Femur (tissue), 1 donor: ENCODE measurements at places on chromosomes 12 and 14.
A peak's percentile ranks its signal among the peaks of the same experiment; 100 is the strongest.

- no peak for DNase-seq
Measured at GRCh38 chr12:79347866-79348265, 342.9 kb downstream of the PAWR start.

DNA sequence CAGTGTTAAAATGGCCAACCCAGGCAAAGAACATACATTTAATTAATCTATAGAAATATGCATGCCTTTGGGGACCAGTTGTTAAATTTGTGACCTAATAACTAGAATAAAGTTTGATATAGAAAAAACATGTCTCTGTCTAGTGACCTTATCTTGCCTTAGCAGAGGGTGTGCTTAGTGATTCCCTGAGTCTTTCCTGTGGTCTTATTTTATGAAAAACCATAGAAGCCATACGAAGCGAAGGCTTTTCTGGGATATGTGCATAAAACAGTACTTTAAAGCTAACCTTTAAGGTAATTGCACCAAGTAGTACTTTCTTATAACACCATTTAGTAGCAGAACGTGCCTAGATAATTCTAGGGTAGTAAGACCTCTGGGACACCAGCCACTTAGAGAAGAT, 379.4 kb downstream of the ZFP36L1 start:
- no peak for DNase-seq

- peak; percentile 84 for DNase-seq
Measured at GRCh38 chr14:56117765-56118610, at the start of gene PELI2. TSS of gene PELI2 (plus strand) at chr14:56118411. CDS start at chr14:56118661, 250 bp downstream.

GRCh38 chr12:6724409-6724797, 557 bp downstream of the COPS7A start:
- DNase-seq = peak; percentile 40

DNA sequence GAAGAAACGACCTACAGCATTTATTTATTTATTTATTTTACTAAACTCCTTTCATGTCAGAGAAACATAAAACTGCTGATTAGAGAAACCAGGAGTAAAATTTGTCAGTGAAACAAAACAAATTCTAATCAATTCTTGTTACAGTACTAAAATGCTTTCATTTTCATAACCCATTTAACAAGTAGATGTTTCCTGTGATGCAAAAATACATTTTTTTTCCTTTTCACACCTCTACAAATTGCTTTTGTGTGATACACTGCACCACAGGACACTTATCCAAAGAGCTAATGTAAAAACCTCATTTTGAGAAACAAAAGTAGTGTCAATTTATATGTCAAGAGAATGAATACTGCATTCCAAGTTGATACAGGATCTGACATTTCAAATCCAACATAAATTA, 155.1 kb downstream of the SYT1 start:
- DNase-seq = no peak

GRCh38 chr14:50947446-50947845, 3.2 kb upstream of the PYGL start:
- no peak for DNase-seq

DNA sequence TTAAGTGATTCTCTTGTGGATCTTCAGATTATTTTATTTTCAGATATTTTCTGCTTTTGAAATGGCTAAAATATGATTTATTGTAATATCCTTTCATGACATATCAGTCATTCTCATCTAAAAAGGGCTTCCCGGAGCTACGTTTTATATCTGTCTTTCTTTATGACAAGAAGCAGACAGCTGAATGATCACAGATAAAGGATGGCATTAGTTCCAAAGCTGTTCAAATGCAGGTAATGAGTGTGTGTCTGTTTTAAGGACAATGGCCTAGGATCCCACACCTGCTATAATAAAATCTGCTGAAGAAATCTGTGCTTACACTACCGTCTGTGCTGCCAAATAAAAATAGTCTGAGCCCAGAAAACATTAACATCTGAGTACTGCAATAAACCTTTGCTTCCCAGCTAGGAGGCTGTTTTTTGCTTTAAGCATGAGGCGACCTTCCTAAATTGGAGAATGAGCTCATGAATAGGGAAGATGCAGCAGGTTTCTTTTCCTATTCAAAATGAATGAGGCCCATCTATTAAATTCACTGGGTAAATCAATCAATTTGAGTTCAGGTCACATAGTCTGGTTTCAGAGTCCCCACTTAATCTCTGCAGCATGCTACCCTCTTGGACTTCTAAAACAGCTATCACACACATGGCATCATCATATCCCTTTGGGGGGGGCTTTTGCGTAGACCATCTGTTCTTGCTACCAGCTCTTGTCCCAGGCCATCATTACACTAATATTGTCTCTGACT, 498.5 kb downstream of the NELL2 start:
- DNase-seq = no peak

- no peak for DNase-seq
Measured at GRCh38 chr12:127041985-127042625, 1224.9 kb upstream of the TMEM132C start.
